ENCODE measurements at places on chromosomes 1 and 21.

GRCh38 chr1:13517193-13517812 lies 3.5 kb upstream of the LRRC38 start:
- no peak for DNase-seq

GRCh38 chr21:44722731-44723130 lies 11.4 kb upstream of the TSPEAR start:
- no peak for DNase-seq

- no peak for DNase-seq
Measured at GRCh38 chr1:22196641-22197040, 53.7 kb upstream of the WNT4 start.

- DNase-seq = no peak
Measured at GRCh38 chr1:70442490-70442889, 31.4 kb downstream of the CTH start.

DNA sequence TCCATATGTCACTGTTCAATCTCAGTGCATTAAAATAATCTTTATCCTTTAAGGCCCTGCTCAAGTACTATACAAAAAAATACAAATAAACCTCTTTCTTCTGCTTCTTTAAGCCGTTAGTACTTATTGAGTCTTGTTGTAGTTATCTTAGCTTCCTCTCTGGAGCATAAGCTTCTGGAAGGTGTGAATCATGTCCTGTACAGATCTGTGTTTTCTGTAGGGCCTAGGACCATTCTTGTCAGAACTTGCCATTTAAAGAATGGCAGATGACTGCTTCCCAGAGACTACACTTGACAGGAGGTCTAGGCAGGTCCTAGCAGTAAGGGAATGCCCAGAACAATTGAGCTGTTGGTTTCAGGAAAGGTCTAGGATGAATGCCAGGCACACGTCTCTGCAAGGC lies 12.9 kb downstream of the NEK7 start:
- DNase-seq = no peak

DNA sequence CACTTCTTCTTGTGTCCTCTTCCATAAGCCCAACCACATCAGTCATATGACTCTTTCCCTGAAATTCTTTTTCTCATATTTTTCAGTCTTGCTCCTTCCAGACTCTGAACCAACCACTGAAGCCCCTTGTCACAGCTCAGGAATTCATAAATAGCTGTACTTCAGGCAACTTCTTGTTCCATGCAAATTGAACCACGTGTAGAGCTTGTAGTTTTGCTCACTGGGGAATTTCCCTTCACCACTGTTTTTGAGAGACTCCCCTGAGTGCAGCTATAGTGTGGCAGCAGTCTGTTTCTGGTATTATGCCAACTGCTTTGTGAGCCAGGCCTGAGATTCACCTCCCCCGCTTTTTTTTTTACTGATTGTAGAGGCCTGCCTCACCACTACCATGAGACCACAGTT lies 150.3 kb upstream of the SPAG17 start:
- DNase-seq = no peak

Measured in NCI-H2107 (cell line).